CD4-positive, alpha-beta T cell treated with Interleukin-1 beta for 1 hour (primary cell): ENCODE measurements at places on chromosomes 5 and 9.

GRCh38 chr9:35553670-35554543, 51.2 kb upstream of the TESK1 start:
- peak; percentile 55 for DNase-seq

DNA sequence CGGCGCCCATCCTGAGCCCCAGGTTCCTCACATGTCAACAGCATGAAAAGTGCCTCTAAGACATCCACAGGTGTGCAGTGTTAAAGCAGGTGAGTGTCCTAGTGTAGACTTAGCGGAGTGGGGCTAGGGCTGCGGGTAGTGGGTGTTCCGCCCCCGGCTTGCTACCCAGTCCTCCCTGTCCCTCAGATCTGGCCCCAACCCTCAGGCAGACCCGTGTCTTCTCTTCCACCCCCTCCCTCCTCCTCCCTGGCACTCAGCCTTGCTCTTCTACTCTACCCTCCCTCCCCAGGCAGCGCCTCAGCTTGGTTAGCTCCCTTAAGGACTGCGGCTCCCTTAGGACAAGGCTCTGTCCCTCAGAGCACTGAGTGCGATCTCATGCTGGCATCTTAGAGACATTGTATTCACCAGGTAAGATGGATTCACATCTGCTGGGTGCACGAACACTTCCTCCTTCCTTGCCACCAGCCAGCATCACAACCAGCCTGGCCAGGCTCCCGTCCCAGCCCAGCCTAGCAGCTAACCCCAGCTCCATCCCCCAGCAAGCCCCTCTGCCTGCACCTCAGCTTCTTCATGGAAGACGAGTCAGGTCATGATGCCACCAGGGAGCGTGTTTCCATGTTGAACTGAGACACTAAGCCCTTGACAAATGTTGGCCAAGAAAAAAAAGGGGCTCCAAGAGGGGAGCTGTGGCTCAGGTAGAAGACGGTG, 46.8 kb downstream of the NSUN2 start:
- DNase-seq: no peak

DNA sequence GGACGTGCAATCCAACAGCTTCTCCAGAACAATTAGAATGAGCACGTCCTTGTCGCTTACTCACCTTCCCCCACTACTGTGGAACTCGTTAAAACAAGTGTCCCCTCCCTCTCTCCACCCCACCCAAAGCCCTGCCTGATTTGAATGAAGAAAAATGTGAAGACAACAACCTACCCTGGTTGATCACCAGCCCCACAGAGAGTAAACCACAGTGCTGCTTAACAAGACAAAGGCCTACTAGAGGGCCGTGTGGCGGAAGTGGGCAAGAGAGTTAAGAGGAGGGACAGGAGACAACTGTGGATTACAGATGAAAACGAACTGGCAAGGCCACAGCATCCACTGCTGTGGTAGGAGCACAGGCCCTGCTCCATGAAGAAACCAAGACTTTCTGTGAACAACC, 51.1 kb downstream of the CDK5RAP2 start:
- no peak for DNase-seq

DNA sequence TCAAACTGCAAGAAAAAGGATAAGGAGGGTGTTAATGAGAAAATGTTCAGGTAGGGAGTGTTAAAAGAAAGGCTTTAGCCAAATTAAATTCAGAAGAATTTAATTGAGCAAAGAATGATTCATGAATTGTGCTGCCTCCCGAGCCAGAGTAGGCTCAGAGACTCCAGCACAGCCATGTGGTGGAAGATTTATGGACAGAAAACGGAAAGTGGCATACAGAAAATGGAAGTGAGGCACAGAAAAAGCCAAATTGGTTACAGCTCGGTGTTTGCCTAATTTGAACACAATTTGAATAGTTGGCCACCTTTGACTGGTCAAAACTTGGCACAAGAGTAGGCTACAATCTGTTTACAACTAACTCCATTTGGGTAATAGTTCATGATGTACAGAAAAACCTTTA, 9.6 kb upstream of the SLC30A5 start:
- no peak for DNase-seq

DNA sequence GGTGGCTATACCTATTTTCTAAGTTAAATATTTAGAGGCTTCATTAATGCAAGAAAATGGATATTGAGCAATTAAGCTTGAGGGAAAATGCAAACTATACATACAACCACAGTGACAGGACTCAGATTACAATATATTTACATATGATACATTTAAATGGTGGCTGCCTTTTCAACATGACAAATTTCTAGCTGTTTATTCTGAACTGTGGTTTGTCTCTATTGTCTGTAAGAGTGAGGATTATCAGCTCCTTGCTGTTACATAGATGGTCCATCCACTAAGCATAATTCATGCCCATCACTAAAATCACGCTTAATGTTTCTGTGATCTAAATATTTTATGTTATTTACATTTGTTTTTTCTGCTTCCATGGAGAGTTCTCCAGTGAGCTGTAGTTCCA, 81.1 kb upstream of the SGCD start:
- DNase-seq: no peak

DNA sequence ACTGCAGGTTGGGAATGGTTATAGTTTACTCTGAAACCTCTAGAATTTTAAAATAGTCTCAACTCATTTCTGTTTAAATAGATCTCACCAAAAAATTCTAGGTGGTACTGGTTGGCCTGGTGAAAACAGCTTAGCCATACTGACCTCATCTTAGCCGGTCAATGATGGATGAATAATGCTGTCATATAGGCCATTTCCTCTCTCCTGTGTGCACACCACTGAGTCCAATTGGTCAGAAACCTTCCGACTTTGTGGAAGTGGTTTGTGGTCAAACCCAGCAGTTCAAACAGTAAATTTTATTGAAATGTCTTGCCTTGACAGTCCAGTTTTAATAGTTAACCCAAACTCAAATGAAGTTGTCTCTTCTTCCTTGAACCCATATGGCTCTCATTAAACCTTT, 98.6 kb downstream of the GIN1 start:
- DNase-seq: no peak

DNA sequence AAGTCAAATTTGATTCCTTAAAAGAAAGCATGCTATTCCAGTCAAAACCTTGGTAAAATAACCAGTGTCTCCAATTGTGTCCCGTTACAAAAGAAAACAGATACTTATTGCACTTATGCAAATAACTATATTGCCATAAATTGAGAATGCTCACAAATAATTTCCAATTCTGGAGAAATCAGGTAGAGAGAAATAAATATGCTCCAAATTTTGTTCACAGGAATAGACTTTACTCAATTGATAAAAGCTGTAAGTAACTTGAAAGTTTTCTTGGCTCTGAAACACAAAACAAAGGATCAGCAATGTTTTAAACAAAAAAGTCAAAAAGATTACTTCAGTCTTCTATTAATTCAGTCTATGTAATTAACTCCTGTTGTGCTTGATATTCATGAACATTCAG, 7.8 kb upstream of the DTWD2 start:
- DNase-seq: no peak

- no peak for DNase-seq
Observed at GRCh38 chr9:115437418-115437817, 319.5 kb upstream of the TNC start.

DNA sequence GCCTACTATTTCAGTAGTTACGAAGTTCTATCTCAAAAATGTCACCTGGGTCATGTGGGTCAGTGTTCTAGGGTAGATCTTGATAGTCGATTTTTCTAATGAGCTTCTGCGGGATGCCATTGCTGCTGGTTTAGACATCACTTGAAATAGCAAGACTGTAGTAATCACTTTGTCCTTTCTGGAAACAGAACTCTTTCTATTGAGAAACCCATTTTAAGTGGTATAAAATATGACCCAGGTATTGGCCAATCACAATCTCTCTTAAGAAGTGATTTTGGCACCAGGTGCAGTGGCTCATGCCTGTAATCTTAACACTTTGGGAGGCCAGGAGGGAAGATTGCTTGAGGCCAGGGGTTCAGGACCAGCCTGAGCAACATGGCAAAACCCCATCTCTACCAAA, 17.6 kb downstream of the ARRDC3 start:
- no peak for DNase-seq

- no peak for DNase-seq
Observed at GRCh38 chr5:128199611-128200010, 116.0 kb downstream of the SLC12A2 start.

DNA sequence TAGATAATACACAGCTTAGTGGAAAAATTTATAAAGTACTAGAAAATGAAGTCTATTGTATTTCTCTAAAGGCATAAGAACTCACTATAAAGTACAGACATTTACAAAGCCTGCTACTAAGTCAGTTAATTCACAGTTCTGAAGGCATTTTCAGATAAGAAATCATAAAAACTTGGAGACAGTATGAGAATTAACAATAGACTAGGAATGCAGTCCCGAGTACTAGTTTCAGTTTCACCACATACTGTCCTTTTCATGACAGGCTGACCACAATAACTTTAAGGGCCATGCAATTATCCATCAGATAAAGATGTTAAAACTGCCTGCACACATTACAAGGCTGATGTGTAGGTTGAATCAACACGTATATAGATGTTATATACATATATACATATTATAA, 362.6 kb upstream of the SMC2 start:
- DNase-seq: no peak

DNA sequence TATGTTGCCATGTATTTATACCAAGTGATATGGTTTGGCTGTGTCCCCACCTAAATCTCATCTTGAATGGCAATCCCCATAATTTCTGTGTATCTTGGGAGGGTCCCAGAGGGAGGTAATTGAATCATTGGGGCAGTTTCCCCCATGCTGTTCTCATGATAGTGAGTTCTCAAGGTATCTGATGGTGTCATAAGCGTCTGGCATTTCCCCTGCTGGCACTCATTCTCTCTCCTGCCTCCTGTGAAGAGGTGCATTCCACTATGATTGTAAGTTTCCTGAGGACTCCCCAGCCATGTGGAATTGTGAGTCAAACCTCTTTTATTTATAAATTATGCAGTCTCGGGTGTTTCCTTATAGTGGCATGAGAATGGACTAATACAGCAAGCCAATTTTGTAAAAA, 140.8 kb upstream of the ADAMTSL1 start:
- DNase-seq: no peak

DNA sequence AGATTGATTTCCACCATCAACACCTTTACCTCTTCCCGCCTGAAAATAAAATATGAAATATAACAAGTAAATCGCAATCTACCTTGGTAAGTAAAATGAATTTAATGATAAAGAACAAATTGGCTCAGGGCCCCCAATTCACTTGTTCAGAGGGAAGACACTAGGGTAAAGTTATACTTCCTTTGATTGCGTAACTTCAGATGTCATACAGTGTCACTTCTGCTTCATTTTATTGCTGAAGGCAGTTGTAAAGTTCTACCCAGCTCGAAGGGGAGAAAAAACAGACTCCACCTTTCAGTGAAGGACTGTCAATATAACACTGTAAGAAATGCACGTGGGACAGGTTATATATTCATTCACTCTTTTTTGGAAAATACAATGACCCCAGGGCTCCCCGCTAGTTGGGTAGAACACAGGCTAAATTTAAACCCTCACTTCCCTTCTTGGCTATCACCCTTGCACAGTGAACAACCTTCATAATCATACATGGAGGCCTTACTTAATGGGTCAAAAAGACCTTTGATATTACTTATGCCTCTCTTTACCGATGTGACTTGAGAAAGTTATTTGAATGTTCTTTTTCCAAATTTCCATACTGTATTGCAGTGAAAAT, 848.8 kb downstream of the MAT2B start:
- no peak for DNase-seq

DNA sequence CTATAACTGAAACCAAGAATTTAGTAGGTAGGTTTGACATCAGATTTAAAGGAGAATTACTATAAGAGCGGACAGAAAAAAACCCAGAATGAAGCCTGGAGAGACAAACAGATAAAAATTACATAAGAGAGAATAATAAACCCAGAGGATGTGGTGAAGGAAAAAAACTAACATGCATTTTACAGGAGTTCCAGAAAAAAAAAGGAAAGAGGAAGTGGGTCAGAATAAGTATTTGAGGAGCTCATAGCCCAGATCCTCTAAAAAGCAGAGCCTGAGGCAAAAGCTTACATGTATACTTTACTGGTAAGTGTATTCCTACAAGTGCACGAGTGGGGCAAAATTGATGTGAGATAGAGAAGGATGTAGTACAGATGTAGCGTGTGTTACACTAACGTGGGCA, 43.1 kb upstream of the NAA35 start:
- DNase-seq: no peak
